H1 (cell line): ENCODE measurements at places on chromosomes 3 and 15. TPM values are rescaled to one million over a fixed set of nuclear protein-coding genes. Genes with fewer than 3 reads are reported as not detected.

CHRM5 gene
- not detected in 2 replicates for total RNA-seq

ZNF385D gene
- total RNA-seq, result 10.8 and 11.2 TPM in 2 replicates

CEMIP gene
- total RNA-seq, result 0.60 and 1.8 TPM in 2 replicates

CCDC39 gene
- 0.34 and 0.80 TPM in 2 replicates for total RNA-seq

CAND2 gene
- total RNA-seq, result 8.7 and 11.2 TPM in 2 replicates

SLC28A1 gene
- not detected in 2 replicates for total RNA-seq

DNA sequence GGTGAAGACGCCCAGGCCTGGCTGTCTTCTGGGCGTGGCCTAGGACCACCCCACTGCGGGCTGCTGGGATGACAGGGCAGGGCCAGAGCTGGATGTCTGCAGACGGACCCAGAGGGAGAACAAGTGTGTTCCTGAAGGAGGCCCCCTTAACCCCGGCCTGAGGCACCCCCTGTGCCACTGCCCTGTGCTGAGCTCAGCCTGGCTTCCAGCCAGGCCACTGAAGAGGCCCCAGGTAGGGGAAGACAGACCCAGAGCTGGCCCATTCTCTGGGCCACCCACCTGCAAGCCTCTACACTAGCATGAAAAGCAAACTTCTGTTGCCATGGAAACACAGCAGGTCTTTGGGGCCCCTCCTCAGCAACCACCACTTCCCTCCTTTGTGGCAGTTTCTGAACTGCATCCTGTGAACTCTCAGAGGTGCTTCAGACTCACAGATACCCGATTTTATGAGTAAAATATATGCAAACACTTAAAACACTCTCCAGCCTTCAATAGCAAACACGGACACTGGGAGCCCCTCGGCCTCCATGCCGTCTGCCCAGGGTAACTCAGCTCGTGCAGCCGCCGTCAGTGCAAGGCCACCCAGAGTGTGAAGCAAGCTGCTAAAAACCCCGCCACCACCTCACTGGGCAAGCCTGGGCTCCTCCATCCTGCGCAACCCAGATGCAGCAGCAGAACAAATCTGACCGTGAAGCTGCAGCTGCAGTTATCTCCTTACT lies 42.5 kb downstream of the CMTM6 start:
- peak; percentile 79 for DNase-seq

GRCh38 chr3:46406443-46406787 lies 451 bp downstream of the CCR5AS start:
- no peak for DNase-seq

GRCh38 chr3:53161820-53162671 lies 1.0 kb downstream of the PRKCD start:
- DNase-seq, result no peak

- no peak for DNase-seq
Measured at GRCh38 chr15:39453620-39454019, 127.3 kb upstream of the THBS1 start.

GRCh38 chr3:172915911-172916514 lies 165.5 kb downstream of the ECT2 start:
- no peak for DNase-seq

DNA sequence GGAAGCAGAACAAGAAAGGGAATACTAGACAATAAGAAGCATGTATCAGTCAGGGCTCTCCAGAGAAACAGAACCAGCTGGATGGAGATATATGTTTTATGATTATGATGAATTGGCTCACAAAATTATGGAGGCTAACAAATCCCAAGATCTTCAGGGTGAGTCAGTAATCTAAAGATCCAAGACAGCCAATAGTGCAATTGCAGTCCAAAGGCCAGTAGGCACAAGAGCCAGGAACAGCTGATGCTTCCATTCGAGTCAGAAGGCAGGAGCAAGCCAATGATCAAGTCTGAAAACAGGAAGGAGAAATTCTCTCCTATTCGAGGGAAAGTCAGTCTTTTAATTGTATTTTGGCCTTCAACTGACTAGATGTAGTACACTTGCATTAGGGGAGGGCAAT lies 164.9 kb upstream of the ST8SIA2 start:
- DNase-seq, result no peak

DNA sequence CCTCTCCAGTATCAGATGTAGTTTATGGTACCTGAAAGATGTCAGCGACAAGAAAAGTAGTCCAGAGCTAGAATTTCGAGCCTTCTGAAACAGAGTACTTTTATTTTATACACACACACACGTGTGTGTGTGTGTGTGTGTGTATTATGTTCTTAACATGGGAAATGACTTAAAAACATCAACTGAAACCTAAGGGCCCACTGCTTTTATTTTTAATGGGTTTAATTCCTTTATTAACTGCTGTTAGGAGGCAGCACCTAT lies 1.9 kb downstream of the TCF12 start:
- DNase-seq, result no peak

- no peak for DNase-seq
Measured at GRCh38 chr3:7444886-7445285, 584.0 kb downstream of the GRM7 start.

DNA sequence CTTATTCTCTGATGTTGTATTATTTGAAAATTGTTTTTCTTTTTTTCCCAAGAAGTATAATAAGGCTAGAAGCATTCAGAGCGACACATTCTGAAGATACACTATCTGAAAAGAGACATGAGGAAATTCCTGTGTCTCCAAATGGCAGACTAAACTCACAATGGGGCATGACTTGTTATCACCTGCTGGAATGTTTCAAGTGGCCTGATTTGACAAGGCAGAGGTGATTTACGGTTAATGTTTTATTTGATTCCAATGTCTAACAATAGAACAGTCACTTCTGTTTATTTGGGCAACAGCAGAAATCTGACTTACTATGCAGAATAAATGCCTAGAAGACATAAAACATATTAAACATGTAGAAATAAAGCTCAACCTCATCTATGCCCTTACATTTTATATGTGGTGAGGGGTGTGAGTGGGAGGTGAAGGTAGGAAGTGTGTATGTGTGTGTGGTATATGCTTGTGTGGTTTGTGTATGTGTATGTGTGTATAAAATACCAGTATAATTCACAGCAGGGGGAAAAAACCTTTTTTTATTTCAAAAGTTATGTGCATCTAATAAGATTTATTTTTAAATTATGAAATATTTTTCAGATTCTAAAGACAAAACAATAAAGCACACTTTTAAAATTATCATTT lies 1051.7 kb downstream of the ROBO2 start:
- DNase-seq, result no peak

GRCh38 chr15:31327669-31328427 lies 1.2 kb downstream of the KLF13 start:
- DNase-seq, result no peak

- DNase-seq, result no peak
Measured at GRCh38 chr3:143443851-143444331, 324.3 kb downstream of the CHST2 start.

DNA sequence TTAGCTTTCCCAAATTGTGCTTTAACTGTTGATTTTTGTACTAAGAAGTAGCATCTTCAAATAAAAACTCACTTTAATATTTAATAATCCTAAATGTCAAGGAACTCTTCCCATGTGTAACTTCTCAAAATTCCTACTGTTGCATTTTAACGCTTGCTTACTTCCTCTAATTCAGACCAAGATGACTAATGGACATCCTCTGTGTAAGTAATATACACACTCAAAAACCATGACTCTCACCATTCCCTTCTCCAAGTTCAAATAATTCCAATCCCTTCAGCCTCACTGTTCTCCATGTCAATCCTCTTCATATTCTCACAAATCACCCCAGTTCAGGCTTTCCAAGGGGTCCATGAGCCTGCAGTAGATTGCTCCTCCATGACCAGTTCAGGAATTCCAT lies 13.0 kb downstream of the MRPL46 start:
- DNase-seq, result no peak

- no peak for DNase-seq
Measured at GRCh38 chr15:78368651-78369050, 28.5 kb downstream of the CRABP1 start.

GRCh38 chr3:106160396-106160795 lies 291.6 kb upstream of the CBLB start:
- DNase-seq, result no peak

- DNase-seq, result no peak
Measured at GRCh38 chr3:102206511-102207031, 228.2 kb upstream of the ZPLD1 start.
